ENCODE measurements at places on chromosomes 6 and 20. TPM values are rescaled to one million over a fixed set of nuclear protein-coding genes. Genes with fewer than 3 reads are reported as not detected.

DNA sequence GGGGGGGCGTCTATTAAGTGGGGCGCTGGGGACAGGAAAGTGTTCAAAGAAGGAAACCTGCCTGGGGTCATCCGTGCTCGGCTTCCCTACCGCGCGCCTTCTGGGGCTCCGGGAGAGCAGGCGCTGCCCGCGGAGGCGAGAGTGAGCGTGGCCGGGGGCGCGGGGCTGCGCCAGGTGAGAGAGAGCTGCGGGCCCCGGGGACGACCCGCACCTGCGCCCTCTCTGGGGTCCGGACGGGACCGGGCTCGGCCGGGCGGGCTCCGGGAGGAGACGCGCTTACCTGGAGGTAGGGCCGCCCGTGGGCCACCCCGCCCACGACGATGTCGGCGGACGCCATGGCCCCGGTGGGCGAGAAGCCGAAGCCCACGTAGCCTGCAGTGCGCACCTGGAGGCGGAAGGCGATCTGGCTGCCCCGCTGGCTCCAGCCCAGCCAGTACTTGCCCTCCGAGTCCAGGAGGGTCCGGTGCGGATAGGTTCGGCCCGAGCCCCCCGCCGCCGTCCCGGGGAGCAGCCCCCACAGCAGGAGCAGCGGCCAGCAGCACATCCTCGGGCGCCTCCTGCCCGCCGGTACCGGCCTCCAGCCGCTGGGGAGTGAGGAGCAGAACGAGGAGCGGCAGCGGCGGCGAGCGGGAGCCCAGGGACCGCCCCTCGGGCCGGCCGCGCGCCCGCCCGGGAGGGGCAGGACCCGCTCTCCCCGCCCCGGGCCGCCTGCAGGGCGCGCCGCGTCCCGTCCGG, at the start of gene MOXD1:
TSS of gene MOXD1 (minus strand) at position 593 of the 735 bp plus-strand sequence. CDS start at position 544, 49 bp downstream.
- peak; percentile 72 for DNase-seq

The PRRT1 gene
- total RNA-seq = 1.6 TPM

- no peak for DNase-seq
Measured at GRCh38 chr6:111781041-111781708, 92.1 kb downstream of the FYN start.

The RIPOR2 gene
- 13.5 TPM for total RNA-seq

DNA sequence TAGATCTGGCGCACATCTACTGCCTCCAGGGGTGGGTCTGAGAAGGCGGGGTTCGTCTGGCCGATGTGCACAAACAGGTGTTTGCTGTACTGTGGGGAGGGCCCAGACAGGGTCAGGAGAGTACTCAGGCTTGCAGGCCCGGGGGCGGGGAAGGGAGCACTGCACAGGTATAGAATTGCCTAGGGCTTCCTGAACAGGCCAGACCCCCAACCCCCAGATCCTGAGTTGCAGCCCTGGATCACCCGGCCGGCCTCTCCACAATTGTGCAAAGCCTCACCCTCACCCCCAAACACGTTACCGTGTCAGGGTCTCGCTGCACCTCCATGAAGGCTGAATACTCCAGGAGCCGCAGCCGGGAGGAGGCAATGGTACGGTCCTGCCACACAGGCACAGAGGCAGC, 7.8 kb downstream of the RPL10A start:
- no peak for DNase-seq

GRCh38 chr6:11810039-11810541, 31.5 kb upstream of the ADTRP start:
- DNase-seq = no peak

- peak; percentile 38 for DNase-seq
Measured at GRCh38 chr6:110392727-110393126, 22.6 kb downstream of the DDO start.
